Activated T-helper 17 cell treated with anti-CD3 and anti-CD28 coated beads, Interleukin-2, amount 50 U/mL, for 72 hours (primary cell): ENCODE measurements at places on chromosomes 5 and 9.

- peak overlapping the region; percentile 88 for H3K27ac ChIP-seq
- no peak overlapping the region for H3K4me3 ChIP-seq
- H3K27me3 ChIP-seq: no peaks in the 10 kb centered on the region
- H3K36me3 ChIP-seq: no peaks in the 10 kb centered on the region
- ATAC-seq: peak; percentile 60
Measured at GRCh38 chr5:132385326-132386105, 16.0 kb downstream of the SLC22A5 start.

- H3K36me3 ChIP-seq: peaks cover 88% of the 10 kb centered on the region
- H3K27me3 ChIP-seq: no peaks in the 10 kb centered on the region
- peak overlapping the region; percentile 3 for H3K27ac ChIP-seq
- peaks cover 3% of the 10 kb centered on the region for H3K4me1 ChIP-seq
- ATAC-seq: no peak
Measured at GRCh38 chr9:120411862-120412424, 168.0 kb downstream of the CDK5RAP2 start.

DNA sequence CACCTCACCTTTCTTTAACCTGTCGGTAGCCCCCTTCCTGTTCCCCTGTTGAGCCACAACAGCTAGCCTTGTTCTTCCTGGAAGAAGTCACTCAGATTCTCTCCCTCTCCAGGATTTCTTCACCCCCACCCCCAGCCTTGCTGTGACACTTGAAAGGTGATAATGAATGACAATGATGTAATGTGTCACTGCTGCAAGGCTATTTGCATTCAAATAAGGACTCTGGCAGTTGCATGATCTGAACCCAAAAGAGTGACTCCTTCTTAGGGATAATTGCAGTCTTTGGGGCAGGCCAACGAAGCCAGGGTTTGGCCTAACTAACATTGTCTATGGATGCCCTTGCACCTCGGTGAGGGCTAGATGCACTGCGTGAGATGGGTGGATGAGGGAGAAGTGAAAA, 154.4 kb upstream of the CLINT1 start:
- no peak overlapping the region for H3K4me3 ChIP-seq
- H3K27me3 ChIP-seq: peaks cover 25% of the 10 kb centered on the region
- ATAC-seq: no peak
- H3K36me3 ChIP-seq: no peaks in the 10 kb centered on the region

- no peaks in the 10 kb centered on the region for H3K4me1 ChIP-seq
- peaks cover 4% of the 10 kb centered on the region for H3K27me3 ChIP-seq
- ATAC-seq: no peak
- H3K36me3 ChIP-seq: no peaks in the 10 kb centered on the region
- no peak overlapping the region for H3K27ac ChIP-seq
Measured at GRCh38 chr5:8060953-8061429, 192.0 kb downstream of the MTRR start.

GRCh38 chr9:108844856-108845255, 10.9 kb downstream of the ACTL7B start:
- H3K27ac ChIP-seq: no peak overlapping the region
- H3K36me3 ChIP-seq: no peaks in the 10 kb centered on the region
- no peak overlapping the region for H3K4me3 ChIP-seq
- peaks cover 3% of the 10 kb centered on the region for H3K27me3 ChIP-seq
- ATAC-seq: no peak
- H3K4me1 ChIP-seq: peaks cover 9% of the 10 kb centered on the region

DNA sequence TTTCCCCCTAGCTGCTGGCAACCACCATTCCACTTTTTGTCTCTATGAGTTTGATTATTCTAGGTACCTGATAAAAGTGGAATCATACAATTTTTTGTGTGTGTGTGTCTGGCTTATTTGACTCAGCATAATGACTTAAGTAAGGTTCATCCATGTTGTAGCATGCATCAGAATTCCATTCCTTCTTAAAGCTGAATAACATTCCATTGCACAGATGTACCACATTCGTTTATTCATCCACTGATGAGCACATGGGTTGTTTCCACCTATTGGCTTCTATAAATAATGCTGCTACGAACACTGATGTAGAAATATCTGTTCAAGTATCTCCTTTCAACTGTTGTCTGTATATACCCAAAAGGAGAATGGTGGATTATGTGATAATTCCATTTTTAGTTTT, 33.7 kb downstream of the AP3B1 start:
- no peak for ATAC-seq
- H3K4me3 ChIP-seq: no peak overlapping the region
- peaks cover 65% of the 10 kb centered on the region for H3K36me3 ChIP-seq
- peaks cover 20% of the 10 kb centered on the region for H3K4me1 ChIP-seq
- H3K27ac ChIP-seq: no peak overlapping the region

- peaks cover 9% of the 10 kb centered on the region for H3K4me1 ChIP-seq
- no peak for ATAC-seq
- H3K27ac ChIP-seq: no peak overlapping the region
- no peaks in the 10 kb centered on the region for H3K36me3 ChIP-seq
- no peak overlapping the region for H3K4me3 ChIP-seq
Measured at GRCh38 chr9:27485158-27485557, 38.9 kb upstream of the IFNK start.

DNA sequence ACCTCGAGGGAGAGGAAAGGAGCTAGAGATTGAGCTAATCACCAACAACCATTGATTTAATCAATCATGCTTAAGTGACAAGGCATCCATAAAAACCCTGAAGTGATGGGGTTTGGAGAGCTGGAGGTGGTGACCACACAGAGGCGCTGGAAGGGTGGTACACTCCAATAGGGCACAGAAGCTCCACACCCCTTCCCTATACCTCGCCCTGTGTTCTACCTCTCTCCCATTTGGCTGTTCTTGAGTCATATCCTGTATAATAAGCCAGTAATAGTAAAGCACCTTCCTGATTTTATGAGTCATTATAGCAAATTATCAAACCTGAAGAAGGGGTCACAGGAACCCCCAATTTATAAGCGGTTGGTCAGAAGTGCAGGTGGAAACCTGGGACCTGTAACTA, 18.3 kb downstream of the ACTL7B start:
- no peak overlapping the region for H3K4me3 ChIP-seq
- ATAC-seq: no peak
- H3K4me1 ChIP-seq: peaks cover 3% of the 10 kb centered on the region
- H3K36me3 ChIP-seq: no peaks in the 10 kb centered on the region
- peaks cover 4% of the 10 kb centered on the region for H3K27me3 ChIP-seq
